ENCODE measurements at places on chromosomes 16 and 17. TPM values are rescaled to one million over a fixed set of nuclear protein-coding genes. Genes with fewer than 3 reads are reported as not detected.

- peak; percentile 79 for DNase-seq
Measured at GRCh38 chr17:50148226-50149090, 2.0 kb downstream of the PPP1R9B start.

DNA sequence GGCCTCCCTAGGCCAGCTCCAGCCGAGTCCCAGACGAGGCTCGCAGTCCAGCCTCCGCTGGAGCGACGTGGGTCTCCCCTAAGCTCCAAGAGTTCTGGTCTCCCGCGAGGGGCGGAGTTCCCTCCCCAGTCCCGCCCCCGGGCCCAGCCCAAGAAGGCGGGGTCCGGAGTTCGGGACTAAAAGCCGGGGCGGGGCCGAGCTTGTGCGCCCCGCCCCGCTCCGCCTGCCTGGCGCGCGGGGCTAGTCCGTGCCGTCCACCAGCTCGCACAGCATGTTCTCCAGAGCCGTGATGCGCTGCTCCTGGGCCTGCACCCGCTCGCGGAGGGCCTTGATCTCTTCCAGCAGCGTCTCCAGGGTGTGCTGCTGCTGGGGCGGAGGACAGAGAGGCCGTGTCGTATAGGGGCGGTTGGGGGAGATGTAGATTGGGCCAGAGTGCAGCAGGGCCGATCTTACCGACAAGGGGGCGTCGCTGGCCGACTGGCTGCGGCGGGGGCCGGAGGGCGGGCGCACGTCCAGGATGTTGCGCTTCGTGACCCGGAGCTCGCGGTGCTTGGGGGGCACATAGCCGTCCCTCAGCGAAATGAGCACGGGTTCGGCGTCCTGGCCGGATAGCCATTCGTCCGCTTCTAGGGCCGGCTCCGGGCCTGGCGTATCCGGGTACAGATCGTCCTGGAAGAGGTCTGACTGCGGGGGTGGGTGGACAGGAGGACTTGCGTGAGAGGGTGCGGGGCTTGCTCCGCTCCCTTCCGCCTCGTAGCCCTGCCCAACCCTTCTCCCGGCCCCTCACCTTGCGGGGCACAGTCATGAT, 7.0 kb downstream of the CORO6 start:
- DNase-seq, result peak; percentile 85

DNA sequence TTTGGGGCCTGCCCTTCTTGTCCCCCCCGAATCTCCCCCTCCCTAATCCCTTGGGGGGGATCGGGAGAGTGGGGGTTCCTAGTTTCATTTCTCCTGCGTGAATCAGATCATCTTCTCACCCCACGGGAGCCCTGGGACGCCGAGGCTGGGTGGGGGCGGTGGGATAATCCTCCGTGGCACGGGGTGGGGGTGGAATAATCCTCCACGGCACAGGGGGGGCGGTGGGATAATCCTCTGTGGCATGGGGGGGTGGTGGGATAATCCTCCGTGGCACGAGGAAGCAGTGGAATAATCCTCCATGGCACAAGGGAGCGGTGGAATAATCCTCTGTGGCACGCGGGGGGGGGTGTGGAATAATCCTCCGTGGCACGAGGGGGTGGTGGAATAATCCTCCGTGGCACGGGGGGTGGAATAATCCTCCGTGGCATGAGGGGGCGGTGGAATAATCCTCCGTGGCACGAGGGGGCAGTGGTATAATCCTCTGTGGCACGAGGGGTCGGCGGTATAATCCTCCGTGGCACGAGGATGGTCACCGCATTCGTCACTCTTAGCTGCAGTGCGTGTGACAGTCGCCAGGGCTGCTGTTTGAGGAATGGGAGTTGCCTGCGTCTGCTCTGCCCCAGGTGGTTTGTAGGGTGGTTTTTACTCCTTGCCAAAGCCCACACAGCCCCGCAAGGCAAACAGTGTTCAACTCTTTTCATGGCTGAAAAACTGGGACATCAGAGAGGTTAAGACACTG, 156.9 kb downstream of the LAT start:
- no peak for DNase-seq

DNA sequence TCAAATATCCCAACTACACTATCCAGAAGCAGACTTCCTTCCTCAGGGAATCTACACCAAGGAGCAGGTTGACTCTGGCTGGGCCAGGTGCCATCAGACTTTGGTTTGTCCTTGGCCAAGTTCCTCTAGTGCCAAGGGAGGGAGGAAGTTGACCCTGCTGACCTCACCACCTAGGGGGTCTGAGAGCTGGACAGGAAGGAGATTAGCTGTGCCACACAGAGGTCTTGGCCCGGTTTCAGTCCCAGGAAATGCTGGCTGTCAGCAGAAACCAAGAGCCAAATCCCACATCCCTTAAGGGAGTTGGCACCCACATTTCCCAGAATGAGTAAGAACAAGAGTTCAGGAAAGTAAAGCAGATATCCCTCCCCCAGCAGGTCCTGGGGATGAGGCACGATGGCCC, 178.2 kb downstream of the SALL1 start:
- no peak for DNase-seq

DNA sequence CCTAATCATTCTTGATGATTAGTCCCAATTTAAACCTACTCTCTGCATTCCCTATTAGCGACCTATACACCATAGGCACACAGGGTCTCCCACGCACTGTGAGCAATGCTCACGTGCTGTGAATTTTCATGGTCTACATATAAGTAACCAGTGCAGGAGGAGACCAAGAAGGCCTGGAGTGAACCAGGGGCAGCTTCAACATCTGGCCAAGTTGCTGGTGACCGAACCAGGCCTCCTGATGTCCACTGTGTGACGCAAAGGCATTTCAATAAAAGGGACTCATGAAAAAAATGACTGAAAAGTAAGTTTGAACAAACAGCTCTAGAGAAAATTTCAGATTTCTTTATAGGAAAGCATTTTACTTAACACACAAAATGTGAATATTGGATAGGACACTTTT, 107.0 kb downstream of the ZFHX3 start:
- DNase-seq, result no peak

DNA sequence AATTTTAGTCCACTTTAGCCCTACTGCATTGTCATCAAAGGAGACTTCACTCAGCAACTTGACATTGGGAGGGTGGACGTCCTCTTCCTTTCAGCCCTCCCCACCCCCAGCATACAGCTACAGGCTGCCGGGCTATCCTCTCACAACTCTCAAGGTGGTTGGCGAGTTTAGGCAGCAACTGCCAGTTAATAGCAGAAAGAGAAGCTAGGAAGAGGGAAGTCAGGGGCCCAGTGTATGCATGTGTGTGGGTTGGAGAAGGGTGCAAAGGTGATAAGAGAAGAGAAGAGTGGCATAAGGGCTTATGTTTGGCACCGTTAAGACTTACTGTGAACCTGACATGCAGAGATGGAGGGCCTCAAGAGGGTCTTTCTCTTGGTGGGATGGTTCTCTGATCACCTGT, 31.8 kb downstream of the CCL4 start:
- no peak for DNase-seq

DNA sequence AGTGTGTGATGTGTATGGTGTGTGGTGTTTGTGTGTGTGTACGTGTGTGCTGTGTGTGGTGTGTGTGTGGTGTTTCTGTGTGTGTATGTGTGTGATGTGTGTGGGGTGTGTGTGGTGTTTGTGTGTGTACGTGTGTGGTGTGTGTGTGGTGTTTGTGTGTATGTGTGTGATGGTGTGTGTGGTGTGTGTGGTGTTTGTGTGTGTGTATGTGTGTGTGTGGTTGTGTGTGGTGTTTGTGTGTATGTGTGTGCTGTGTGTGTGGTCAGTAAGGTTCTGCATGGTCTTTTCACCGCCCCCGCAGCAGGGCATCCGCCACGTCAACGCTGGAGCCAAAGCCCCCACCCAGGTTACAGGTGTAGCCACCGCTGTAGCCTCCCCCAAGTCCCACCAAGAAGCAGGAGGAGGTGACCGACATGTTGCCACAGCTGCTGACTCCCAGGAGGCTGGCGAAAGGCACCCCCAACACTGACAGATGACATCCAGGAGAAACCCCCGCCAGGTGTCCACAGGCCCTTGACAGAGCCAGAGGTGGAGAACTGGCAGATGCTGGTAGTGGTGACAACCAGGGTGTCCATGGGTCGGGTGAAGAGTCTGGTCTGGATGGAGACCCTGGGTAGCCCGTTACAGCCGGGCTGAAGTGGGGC, 9.3 kb upstream of the KRT17 start:
- DNase-seq, result no peak

DNA sequence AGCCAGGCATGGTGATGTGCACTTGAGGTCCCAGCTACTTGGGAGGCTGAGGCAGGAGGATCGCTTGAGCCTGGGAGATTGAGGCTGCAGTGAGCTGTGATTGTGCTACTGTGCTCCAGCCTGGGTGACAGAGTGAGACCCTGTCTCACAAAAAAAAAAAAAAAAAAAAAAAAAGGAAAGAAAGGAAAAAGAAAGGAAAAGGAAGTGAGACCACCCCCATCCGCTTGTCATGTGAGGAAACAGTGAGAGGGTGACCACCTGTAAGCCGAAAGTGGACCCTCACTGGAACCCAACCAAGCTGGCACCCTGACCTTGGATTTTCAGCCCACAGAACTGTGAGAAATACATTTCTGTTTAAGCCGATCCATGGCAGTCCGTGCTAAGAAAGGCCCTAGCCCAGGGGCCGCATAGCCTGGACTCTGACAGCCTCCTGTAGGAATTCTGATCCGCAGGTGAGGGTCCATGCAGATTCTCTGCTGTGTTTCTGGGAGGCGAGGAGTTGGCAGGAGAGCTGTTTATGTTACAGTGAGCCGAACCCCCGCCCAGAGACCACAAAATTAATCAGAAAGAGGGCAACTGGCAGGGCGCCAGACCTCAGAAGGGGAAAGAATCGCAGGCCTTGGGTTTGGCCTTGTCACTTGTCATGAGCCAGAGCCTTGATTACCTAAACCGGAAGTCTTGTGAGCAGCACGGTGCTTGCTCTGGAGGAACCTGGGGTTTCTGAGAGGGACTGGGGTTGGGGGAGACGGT, 945 bp downstream of the SGSH start:
- DNase-seq, result peak; percentile 69

GRCh38 chr17:4375039-4375748, 8.7 kb upstream of the UBE2G1 start:
- no peak for DNase-seq

DNA sequence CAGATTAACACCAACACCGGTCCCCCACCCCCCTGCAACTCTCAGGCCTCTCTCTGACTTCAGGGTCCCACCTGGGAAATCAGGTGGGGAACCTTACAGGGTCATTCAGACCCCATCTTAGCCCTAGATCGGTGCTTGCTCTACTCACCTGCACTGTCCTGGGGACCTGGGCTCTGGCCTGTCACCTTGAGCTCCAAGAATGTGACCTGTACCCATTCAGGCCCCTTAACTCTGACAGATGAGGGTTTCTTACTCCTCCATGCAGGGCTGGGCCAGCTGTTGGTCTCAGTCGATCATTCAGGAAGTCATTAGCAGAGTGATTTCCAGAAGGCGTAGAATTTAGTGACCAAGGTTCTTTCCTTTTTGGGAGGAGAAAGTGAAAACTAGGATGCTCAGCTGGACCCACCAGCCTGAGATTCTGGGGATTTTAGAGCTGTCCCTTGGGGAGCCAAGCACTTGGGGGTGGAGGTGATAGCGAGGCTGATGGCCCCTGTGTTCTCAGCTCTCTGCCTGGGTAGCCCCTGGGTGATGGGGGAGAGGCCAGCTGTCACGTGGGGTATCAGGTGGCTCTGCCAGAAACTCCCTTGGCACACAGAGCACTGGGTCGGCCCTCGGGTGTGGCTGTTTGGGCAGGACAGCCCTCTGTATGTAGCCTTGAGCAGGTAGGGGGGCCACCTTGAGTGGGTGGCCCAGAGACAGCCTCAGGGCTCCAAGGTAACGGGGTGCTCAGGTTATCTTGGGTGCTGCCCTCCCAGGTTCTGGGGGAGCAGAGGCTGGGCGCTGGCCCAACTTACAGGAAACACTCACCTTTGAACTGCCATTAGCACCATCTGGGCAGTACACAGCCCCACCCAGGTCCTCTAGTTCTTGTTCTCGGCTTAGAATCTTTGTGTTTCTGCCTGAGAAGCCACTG, 724 bp downstream of the MVP start:
- DNase-seq, result peak; percentile 74

GRCh38 chr16:11506741-11507305, 79.9 kb downstream of the LITAF start:
- no peak for DNase-seq

DNA sequence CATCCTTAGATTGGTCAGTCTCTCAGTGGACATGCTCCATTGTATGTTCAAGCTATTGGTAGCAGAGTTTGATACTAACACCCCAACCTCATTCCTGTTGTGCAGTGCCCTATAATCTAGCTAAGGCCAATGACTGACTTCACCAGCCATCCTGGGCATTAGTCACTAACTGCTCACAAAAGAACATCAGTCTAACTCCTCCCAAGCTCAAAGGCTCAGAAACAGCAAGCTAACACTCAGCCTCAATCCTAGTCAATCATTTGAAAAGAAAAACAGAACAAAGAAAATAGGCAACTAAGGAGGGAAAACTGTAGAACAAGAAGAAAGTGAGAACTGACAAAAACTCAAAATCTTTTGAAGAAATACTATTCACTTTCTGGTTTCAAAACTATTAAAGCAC, 199.1 kb upstream of the C17orf78 start:
- no peak for DNase-seq

DNA sequence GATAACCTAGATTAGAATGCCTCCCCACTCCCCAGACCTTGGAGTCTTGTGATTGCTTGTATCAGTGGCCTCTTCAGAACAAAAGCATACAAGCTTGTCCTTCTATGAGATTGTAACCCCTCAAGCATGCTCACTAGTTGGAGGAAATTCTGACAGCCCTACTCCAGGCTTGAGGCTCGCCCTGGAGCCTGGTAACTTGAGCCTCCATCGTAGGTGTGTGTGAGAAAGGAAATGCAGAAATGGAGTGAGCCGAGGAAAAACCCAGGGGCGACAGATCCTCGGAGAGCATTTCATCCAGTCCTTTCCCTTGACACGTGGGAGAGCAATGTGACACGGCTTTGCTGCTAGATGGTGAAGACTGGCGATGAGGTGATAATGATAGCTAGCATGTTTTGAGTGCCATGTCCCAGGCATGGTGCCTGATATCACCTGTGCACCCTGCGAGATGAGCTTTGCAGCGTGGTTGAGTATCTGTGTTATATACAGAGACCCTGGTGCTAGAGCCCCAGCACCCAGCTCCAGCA, 31.2 kb downstream of the GNAO1 start:
- DNase-seq, result no peak

- no peak for DNase-seq
Measured at GRCh38 chr17:61454381-61455323, 2.4 kb downstream of the TBX4 start.

DNA sequence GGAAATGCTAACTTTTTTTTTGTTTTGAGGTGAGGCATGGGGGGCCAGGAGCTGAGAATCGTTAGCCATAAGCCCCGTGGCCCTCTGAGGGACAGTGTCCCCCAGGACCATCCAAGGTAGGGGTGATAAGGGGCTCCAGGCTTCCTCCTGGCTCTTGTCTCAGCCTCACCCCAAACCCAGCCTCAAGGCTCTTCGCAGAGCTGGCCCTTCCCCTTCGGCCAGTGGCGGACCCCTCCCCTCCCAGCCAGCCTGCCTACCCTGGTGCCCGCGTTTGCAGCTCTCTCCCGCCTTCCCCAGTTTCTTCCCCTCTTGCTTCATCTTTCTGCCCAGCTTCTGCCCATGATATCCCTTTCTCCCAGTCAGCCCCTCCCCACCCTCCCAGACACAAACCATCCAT, 22.7 kb upstream of the ATP2A3 start:
- DNase-seq, result no peak

GRCh38 chr16:29816694-29817441, 916 bp downstream of the PAGR1 start:
- DNase-seq, result peak; percentile 79

The KRT24 gene
- not detected for total RNA-seq

The CACNG1 gene
- total RNA-seq, result not detected

The PDPR gene
- total RNA-seq, result 7.8 TPM

The KRTAP9-8 gene
- not detected for total RNA-seq
